HFFc6 (cell line): ENCODE measurements at places on chromosomes 16 and 17.

DNA sequence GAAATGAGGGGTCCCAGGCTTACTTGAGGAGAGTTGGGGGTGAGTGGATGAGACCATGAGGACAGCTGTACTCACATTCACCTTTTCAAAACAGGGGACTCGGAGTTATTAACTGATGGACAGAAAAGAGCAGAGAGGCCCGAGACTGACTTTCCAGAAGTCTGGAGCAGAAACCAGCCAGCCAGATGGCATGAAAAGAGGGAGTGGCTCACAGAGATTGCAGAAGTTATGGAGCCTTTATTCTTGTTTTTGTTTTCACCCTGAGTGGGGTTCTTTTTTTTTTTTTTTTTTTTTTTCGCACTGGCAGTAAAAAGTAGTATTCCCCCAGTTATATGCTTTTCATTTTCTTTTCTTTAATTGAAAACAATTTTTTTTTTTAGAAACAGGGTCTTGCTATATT is 18.9 kb downstream of the TVP23A start:
- no peak for DNase-seq

- peak; percentile 59 for DNase-seq
Measured at GRCh38 chr17:19762515-19762961, 14.4 kb upstream of the ALDH3A1 start.

GRCh38 chr17:68892658-68893057 is 62.5 kb downstream of the ABCA8 start:
- DNase-seq, result no peak

DNA sequence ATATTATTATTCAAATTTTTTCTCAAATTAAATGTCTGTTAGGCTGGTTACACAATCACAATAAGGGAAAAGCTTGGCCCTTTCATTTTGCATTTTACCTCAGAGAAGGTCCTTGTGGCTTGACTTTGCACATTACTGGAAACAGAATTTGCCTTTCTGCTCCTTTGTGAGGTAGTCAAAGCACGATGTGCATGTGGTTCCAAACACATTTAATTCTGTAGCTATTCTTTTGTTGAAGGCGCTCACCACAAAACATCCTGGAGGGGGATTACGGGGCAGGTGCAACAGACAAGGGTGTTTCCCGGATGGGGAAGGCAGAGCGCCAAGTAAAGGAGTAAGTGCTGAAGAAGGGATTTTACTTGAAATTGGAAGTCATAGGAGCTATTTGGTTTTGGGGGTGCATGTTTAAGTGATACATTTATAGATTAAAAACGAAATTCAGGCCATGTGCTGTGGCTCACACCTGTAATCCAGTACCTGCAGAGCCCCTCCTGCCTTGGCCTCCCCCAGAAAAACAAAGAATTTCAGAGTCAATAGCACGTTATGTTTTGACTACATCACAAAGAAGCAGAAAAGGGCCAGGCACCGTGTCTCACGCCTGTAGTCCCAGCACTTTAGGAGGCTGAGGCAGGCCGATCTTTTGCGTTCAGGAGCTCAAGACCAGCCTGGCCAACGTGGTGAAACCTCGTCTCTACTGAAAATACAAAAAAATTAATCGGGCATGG is 31.2 kb upstream of the TENT4B start:
- DNase-seq, result no peak

DNA sequence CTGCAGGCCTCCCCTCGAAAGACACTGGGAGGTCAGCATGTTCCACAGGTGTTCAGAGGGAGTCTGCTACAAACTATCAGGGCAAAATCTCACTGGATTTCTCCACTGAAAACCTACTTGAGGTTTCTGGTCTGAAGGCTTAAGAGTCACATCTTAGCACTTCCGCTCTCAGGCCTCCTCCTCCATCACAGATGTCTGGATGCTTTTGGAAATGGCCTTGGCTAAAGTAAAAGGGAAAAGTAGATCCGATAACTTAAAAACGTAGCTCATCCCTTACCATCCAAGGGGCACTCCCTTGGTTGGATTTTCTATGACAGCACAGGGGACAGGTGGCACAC is 14.4 kb downstream of the GINS2 start:
- DNase-seq, result no peak

GRCh38 chr17:10135539-10136257 is 62.7 kb downstream of the GAS7 start:
- DNase-seq, result peak; percentile 79

GRCh38 chr16:27729516-27730304 is 179.8 kb downstream of the KATNIP start:
- no peak for DNase-seq

DNA sequence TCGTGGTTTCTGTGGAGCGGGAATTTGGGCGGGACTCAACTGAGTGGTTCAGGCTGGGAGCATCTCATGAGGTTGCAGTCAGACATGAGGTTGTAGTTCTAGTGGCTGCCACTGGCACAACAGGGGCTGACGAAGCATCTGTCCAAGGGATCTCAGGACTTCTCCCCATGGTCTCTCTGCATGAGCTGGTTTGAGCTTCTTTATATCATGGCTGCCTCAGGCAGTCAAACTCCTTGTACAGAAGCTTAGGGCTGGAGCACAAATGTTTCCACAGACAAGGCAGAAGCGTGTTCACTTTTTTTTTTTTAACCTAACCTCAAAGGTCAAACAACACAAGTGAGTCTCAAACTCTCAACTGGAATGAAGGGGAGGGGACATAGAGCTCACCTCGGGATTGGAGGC is 243.3 kb downstream of the MSI2 start:
- DNase-seq, result no peak

DNA sequence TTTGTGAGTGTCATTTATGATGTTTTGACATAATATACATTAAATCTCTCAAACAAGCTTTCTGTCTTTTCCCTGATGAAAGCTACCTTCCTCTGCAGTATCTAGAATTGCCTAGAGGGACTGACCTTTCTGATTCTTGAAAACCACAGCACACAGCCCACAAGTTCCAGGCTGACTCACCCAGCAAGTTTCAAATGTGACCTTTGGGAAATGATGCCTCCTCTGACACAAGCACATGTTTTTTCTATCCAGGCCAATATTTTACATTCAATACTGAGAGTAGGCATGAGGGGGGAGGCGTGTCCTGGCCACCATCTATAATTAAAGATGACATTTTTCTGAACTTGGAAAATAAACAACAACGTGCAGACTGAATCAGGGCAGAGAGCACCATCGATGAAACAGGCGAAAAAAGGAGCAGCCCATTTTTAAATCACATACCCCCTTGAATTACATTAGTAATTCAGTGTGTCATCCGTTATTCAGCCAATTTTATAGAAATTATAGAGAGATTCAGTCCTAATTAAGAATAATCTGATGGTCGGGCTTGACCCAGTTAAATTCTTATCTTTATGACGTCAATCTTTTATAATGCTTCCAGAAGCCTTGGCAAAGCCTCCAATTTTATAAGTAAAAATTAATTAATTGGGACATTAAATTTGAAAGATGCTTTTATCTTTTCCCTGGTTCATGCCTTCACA is 292.6 kb upstream of the CDH11 start:
- peak; percentile 89 for DNase-seq

DNA sequence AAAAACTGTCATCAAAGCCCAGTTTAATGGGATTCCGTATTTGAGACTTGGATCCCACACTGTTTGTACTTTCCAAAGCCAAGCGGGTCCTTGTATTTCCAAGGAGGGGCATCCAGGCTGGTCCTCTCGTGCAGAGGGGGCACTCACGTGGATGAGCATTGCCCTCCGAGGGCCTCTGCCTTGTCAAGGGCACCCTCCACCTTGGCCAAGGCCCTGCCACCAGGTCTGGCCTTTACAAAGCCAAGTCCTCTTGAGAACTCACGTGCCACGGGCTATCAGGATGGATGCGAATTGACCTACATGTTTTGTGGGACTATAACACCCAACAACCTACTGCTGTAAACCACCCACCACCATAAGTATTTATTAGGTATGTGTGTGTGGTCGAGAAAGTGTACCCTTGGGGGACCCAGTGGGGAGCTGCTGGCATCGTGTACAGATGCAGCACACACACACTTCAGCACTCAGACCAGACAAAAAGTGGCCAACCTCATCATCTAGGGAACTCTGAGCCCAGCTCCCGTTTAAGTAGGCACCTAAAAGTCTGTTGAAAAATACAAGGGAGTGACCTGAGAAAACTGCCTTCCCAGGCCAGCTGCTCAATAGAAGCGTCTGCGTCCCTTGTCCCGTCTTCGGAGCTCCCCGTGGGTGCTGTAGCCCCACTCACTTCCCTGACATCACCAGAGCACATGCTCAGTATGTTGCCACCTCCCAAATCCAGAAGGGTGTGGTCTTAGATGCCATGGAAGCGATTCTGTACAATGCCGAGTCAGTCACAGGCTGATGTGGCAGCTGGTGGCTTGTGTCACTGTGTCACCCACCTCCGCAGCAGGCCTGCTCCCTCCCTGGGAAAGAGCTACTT is 12.9 kb downstream of the MAP1LC3B start:
- no peak for DNase-seq

GRCh38 chr17:44575403-44575802 is 18.1 kb downstream of the FZD2 start:
- no peak for DNase-seq

- no peak for DNase-seq
Measured at GRCh38 chr16:54480429-54480828, 193.8 kb upstream of the IRX3 start.

GRCh38 chr17:19384723-19385391 is 2.1 kb downstream of the MFAP4 start:
- peak; percentile 46 for DNase-seq

DNA sequence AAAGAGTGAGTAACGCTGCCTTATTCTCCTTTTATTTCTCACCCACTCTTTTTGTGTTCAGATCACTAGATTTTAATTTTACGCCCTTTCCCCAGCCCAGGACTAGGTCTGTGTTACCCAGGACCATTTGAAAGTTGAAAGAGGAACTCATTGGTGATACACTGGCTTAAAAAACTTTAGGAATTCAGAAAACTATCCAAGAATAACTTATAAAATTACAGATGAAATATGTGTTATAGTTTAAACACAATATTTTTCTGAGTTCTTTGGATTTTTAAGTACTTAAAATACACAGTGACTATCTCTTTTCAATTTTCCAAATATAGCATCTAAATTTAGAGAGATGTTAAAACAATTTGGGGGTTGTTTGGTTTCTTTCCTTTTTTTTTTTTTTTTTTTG is 385.2 kb downstream of the CDH13 start:
- no peak for DNase-seq

DNA sequence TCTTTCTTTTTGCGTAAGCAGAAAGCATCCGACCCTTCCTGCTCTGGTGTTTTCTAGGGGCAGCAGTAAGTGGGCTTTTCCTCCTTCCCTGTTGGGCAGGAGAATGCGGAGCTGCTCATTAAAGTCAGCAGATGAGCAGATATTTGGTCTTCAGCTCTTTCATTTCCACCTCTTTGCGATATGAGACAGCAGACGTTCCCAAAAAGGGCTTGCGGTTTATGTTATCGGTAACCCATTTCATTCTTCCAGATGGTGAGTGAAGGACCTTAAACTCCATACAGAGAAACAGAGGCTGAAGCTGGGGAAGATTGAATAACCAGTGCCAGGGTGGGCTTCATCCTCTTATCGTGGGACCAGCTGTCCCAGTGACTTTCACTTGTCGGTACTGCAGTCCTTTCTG is 40.7 kb downstream of the KSR1 start:
- no peak for DNase-seq
